Stimulated activated CD8-positive, alpha-beta memory T cell treated with anti-CD3 and anti-CD28 coated beads, Interleukin-15, amount 100 ng/mL, for 48 hours (primary cell): ENCODE measurements at places on chromosomes 1 and 21.

DNA sequence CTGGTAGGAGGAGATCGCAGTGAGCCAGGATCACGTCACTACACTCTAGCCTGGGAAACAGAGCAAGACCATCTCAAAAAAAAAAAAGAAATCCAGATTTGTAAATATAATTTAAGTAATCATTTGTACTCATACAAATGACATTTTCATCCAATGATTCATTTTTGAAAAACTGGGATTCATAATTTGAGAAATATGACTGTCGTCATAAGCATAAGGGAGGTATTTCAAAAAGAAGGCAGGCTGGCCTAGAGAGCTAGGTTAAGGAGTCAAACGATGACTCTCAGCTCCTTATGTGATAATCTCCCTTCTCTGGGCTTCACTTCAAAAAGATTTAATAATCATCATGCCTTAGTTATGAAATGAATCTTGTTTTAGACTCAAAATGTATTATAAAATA, 2.3 kb downstream of the GART start:
- DNase-seq, result no peak

GRCh38 chr21:26405071-26405470, 168.0 kb downstream of the CYYR1 start:
- DNase-seq, result no peak

DNA sequence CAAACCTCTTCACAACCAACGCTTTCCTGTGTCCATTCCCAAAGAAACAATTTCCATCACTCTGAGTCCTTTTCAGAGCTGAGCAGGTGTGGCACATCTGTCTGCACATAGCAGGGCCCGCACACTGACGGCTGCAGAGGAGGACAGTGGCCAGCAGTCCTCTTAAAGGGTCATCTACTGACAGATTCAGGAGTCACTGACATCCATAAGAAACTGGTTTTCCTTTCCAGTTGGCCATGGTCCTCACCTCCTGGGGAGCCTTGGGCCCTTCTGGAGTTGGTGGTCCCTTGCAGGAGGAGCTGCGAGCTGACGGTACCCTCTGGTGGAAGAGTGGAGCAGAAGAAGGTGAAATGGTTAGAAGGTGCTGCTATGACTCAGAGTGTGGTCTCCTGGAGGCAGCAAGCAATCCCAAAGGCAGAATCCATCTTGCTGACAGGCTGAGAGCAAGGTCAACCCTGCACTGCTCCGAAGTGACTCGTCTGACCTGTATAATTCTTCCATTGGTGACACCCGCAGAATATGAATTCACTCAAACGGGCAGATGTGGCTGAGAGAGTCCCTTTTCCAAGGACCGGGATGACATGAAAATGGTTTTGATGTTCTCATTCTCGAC, 278.5 kb upstream of the C1orf174 start:
- DNase-seq, result no peak

DNA sequence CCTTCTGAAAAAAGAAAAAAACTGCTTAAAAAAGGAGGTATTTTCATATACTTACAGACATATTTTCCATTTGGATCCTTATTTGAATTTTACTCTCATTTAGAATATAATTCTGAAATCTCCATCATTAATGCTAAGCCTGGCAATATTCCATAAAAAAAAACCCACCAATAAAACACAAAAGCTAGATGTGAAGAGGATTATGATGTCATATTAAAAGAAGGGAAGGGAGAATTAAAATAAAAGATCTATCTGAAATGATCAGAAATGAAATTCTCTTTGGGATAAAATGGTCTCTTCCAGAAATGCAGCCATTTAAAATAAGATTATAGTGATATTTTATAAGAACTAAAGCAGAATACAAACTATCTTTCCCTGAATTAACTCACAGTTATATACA, 206.7 kb upstream of the CAMK1G start:
- no peak for DNase-seq

DNA sequence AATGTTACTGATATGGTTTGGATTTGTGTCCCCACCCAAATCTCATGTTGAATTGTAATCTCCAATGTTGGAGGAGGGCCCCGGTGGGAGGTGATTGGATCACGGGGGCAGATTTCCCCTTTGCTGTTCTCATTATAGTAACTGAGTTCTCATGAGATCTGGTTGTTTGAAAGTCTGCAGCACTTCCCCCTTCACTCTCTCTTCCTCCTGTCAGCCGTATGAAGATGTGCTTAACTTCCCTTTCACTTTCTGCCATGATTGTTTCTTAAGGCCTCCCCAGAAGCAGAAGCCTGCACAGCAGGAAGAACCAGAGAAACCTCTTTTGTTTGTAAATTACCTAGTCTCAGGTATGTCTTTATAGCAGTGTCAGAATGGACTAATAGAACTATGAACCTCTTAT, 28.4 kb downstream of the TRIM33 start:
- DNase-seq, result no peak

- DNase-seq, result no peak
Measured at GRCh38 chr1:157376681-157377080, 175.6 kb downstream of the FCRL5 start.

DNA sequence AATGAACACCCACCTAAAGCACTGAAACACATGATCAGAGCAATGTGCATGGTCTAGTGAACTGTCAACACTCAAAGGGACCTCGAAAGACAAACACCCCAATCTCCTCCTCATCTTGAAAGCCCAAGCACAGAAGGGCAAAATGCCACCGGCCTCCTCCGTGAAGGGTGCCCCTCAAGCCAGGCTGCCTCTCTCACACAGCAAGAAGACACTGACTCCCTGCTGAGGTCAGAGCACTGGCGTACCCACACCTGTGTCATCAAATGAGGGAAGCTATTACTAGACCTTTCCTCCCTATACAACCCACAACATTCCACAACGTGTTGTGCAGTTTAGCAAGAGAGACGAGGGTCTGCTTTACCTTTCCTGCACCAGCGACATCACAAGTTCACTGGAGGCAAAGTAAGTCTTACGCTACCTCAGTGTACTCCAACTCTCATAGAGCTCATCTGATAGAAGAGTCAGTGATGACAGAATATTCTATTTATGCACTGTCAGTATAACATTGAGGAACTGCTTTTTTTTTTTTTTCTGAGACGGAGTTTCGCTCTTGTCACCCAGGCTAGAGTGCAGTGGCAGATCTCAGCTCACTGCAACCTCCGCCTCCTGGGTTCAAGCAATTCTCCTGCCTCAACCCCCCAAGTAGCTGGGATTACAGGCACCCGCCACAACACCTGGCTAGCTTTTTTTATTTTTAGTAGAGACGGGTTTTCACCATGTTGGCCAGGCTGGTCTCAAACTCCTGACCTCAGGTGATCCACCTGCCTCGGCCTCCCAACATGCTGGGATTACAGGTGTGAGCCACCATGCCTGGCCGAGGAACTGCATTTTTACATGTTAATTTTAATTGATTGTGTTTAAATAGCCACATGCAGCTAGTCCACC, 3.3 kb downstream of the SH3BP5L start:
- no peak for DNase-seq

GRCh38 chr1:22518379-22518778, 44.9 kb upstream of the EPHA8 start:
- no peak for DNase-seq

DNA sequence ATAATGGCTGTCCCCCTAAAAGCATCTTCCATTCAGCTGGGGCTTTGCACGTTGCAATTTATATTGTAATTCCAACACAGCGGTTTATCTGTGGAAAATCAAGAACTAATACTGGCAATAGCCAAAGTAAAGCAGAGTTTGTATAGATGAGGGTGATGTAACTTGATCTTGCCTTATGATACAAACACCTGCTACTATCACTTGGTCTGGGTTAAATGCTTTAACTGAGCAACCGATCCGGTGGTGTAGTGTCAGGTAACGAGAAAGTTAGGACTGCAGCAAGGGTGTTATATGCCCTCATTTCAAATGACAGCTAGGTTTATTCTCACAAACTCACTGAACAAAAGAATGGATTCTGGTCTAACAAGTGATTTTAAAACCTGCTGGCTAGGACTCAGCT, 47.3 kb upstream of the PLPPR4 start:
- no peak for DNase-seq

- no peak for DNase-seq
Measured at GRCh38 chr21:43911015-43911934, 46.3 kb downstream of the AGPAT3 start.

DNA sequence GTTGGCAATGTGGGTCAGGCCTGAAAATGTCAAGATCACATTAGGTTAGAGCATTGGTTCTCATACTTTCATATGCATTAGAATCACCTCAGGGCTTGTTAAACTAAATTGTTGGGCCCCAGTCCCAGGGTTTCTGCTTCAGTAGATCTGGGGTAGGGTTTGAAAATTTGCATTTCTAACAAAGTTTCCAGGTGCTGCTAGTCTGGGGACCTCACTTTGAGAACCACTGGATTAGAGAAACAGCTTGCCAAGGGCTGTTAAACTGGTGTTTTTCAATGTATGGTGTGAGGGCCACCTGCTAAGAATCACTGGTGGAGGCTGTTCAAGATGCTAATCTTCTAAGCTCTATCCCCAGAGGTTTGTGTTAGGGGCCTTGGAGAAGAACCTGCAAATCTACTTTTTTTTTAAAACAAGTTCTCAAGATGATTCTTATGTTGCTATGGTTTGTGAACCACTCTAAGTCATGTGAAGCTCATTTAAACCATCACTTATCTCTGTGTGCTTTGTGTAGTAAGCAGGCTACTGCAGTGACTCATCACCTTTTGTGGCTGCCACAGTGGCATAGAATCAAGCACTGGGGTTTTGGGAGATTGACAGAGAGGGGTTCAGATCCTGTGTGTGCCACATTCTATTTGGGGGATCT, 152.2 kb downstream of the S1PR1 start:
- no peak for DNase-seq

DNA sequence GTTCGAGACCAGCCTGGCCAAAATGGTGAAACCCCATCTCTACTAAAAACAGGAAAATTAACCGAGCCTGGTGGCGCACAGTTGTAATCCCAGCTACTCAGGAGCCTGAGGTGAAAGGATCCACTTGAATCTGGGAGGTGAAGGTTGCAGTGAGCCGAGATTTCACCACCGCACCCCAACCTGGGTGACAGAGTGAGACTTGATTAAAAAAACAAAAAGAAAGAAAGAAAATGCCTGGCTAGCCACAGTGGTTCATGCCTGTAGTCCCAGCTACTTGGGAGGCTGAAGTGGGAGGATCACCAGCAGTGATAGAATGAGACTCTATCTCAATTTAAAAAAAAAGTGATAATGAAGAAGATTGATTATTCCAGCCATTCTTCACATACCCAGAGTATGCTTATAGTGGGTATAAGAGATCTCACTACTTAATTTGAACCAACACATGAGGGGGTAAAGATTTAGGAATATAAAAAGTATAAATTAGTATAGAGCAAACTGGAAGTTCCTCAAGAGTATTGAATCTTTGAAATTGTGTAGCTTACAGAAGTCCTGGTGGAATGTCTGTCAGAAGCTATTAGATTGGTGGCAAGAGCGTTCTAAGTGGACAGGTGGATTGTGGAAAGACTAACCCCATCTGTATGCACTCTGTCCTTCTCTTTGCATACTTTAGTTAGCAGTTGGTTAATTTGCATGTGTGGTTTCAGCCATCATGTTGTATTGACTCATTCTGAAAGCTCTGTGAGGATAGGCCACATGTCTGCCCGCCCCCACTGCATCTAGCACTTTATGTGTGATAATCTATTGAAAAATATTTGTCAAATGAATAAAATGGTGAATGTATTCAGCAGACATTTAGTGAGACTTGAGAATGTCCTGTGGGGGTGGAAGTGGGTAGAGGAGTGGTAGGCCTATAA, 25.0 kb downstream of the RLF start:
- DNase-seq, result peak; percentile 38

GRCh38 chr1:243910607-243911006, 60.6 kb upstream of the AKT3 start:
- DNase-seq, result no peak

DNA sequence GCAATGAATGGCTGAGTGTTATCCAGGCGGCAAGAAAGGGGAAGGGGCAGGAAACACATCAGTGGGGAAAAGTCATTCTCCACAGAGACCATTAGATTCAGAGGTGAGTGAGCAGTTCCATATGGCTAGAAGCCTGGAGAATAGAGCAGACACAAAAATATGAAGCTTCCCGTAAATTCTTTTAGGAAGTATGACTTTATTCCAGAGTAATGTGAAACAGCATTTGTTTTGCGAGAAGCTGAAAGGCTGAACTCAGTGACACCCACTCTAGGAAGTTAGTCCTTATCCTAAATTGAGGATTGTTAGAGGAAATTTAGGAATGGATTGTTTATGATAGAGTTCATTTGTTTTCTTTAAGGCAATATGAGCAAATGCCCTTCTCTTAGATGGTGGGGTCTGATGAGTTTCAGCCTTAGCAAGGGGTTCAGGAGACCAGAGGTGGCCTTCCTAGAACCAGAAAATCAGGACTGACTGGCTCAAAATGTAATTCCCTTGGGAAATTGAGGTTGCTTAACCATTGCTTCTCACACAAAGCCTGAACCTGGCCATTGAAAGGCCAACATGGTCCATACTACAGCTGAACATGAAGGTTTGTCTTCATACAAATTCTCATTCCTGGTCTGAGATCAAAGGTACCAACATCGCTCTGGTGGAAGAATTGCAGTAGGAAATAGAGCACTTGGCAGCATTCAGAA, 167.5 kb downstream of the TPR start:
- no peak for DNase-seq

GRCh38 chr1:223363856-223364684, at the start of gene SUSD4:
Gene SUSD4, minus strand, starts transcription at chr1:223364176. Its CDS starts 751 bp downstream, at chr1:223363425.
- peak; percentile 27 for DNase-seq
